Aorta (tissue), 5 donors: ENCODE measurements at places on chromosomes 3 and 15. TPM values are rescaled to one million over a fixed set of nuclear protein-coding genes. Genes with fewer than 3 reads are reported as not detected.

DNA sequence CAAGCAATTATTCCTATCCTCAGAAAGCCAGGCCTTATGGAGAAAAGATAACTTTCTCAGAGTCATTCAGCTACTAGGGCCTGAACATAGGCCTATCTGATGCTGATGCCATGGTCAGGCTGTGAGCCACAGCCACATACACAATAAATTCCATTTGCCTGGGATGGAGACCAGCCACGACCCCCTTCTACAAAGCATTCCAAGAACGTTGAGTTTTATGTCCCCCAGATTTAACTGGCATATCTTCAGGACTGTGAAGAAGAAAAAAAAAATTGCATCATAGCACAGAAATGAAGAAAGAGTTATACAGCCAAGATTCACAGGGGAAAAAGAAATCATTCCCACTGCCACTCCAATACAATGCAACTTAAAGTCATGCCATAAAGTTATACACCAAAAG lies 100.0 kb downstream of the THBS1 start:
- no peak for DNase-seq

GRCh38 chr15:35289024-35289617 lies 204.0 kb upstream of the NANOGP8 start:
- no peak for DNase-seq

DNA sequence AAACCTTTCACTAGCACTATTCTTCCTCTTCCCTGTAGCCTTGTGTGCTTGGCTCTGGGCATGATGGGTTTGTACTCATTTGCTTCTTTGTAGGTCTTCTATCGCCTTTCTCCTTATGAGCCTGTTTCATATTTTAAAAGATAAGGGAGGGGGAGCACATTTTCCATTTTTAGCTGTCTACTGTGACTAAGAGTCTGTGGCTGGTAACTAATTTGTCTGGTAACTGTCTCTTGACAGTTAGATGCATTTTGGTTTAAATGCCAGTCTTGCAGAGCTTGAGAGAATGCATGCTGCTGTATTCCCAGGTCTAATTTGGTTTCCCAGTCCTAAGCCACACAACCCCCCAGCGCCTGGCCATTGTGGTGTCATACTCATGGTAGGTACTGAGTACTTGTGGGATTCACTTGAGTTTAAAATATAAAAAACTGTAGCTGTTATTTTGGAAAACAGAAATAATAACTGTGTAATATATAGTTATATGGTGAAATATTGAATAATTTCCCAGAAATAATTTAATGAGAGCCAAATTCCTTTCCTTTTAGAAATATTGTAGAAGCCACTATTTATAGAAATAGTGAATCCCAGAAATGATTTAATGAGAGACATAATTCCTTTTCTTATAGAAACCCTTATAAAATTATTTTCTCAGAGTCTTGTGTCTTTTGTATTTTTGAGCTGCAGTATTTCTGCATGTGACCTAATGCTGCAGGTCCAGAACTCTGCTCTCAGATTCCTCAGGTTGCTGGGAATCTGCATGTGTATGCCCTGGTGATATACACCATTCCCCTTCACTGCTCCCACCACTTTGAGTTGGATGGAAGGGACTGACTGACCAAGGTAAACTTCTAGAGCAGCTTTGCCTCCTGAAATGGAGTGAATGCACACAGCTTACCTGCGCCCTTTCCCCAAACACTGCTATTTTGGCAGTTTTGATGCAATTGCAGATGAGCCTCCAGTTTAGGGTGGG lies 13.9 kb upstream of the GPR171 start:
- no peak for DNase-seq

DNA sequence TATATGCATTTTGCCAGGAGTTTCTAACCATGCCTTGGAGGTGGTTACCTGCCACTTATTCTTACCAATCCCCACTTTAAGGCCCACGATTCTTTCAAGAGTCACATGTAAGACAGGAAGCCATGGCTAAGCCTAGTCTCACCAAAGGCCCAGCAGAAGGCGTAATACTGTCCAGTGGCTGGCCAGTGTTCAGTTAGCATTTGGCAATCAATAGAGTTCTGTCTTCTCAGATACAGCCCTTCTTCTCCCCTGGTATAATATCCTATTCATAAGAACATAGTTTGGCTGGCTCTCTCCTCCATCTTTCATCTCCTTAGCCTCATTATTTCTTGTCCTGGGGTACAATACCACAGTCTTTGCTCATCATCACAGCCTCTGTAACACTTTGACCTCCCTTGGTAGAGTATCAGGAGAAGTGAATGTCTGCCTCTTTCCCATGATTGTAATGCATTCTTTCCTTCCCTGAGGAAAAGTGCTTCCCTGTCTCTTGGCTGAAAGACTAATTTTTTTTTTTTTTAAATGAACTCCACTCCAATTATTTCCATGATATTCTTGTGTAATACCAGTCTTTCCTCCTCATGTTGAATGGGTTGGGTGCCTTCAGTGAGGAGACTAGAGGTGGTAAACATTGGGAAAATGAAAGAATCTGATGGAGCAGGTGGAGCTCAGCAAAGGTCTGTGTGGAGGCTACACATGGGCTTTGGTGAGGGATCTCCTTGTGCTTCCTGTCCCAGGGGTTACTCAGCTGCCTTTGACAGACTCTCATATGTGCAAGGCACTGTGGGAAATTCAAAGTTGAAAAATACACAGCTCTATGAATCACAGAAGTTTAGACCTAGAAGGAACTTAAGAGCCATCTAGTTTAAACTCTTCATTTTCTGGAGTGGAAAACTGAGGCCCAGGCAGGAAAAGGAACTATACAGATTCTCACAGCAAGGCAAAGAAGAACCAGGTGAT lies 218.2 kb downstream of the P3H2 start:
- no peak for DNase-seq

DNA sequence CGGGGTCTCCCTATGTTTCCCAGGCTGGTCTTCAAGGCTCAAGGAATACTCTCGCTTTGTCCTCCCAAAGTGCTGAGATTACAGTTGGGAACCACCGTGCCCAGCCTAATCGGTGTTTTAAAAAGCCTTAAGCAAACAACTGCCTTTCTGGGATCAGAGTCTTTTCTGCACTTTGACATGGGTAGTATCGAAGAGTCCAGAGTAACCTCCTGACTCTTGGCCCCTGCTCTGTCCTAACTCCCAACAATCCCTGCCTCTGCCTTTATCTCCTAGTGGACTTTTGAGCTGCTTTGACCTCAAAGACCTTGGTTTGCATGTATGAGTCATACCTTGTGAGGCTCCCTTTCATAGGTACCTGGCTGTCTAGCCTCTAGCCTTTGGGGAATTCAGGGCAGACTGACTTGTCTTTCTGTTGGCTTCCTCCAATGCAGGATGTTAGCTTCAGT lies 21.0 kb upstream of the HACD2 start:
- DNase-seq: no peak

DNA sequence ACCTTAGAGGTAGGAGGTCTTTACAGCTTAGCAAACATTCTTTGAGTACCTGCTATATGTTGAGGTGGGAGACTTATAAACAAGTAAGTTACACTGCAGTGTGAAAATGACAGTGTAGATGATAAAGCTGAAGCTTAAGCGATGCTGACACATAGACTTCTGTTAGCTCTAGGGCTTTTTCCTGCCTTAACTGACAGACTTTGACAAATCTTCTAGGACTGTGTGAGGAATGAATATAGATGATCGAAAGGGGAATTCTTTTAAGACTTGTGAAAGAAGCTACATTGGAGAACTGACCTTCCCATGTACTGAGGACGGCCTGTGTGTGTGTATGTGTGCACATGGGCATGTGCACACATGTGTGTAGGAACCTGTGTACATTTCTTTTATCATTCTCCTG lies 22.7 kb downstream of the BOC start:
- no peak for DNase-seq

GRCh38 chr3:61628636-61629035 lies 67.3 kb downstream of the PTPRG start:
- no peak for DNase-seq

GRCh38 chr15:82945326-82945725 lies 7.2 kb downstream of the HOMER2 start:
- no peak for DNase-seq

GRCh38 chr15:41125063-41125669 lies 9.1 kb upstream of the INO80 start:
- DNase-seq: no peak

- DNase-seq: no peak
Measured at GRCh38 chr3:97882975-97883598, 61.3 kb downstream of the CRYBG3 start.

DNA sequence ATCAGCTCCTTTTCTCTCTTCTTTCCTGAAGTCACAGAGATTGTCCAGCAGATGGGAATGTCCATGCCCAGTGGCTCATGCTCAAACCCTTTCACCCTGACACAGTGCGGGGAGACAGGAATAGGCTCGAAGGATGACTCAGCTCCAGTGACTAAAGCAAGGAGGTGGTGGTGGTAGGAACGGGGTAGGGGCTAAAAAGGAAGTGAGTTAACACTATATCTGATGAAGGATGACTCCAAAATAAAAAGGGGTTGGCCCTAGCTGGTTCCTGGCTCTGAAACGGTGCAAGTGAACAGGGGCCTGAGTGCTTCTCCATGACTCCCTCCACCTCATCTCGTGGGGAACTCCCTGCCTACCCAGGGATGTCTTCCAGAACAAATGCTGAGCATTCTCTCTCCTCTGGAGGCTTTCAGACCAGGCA lies 167.4 kb upstream of the LPP start:
- peak; percentile 49 for DNase-seq

GRCh38 chr15:52227456-52227855 lies 36.3 kb upstream of the GNB5 start:
- DNase-seq: peak; percentile 76

- no peak for DNase-seq
Measured at GRCh38 chr15:92079047-92079446, 225.5 kb downstream of the SLCO3A1 start.

GRCh38 chr3:123593381-123593780 lies 8.5 kb upstream of the HACD2 start:
- no peak for DNase-seq

DNA sequence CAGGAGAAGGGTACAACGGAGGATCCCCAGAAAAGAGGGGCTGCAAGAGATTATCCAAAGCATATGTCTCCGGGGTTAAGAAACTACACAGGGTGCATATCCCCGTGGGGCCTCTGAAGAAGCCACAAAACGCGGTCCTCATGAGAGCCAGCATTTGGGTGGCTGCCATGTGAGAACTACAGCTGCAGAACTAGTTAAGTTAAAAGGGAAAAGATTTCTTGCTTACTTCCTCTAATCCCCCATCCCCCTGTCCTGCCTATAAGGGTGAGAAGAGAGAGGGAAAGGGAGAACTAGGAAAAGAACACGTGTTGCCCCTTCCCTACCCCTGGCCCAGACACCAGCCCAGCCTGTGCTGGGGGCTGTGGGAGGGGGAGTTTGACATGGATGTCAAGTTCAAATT lies 70.4 kb upstream of the PCSK6 start:
- no peak for DNase-seq

DNA sequence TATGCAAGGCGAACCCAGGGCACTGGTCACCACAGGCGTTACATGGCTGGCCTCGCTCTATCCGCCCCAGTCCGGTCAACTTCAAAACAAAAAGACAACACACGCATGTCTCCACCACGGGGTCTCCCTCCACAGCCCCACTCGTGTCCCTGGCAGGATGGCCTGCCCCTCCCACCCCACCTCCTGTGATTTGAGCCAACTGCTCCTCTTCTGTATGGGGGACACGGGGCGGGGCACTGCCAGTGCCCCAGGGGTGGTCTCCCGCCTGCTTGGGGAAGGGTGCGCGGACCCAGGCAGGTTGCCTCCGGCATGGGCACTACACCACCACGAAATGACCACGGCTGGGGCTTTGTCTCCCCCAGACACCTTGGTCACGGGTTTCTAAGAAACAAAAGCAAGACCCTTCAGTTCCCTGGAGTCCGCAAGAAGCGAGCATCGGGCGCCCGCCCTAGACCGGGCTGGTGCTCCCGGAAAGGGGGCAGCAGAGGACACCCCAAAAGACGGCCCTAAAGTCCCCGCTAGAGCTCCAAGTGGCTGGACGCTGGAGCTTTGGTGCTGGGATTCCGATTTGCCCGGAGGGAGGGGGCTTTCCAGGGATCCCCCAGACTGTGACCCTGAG lies 219.3 kb upstream of the PRICKLE2 start:
- no peak for DNase-seq

GRCh38 chr3:71702131-71703024 lies 22.8 kb downstream of the EIF4E3 start:
- DNase-seq: no peak

DNA sequence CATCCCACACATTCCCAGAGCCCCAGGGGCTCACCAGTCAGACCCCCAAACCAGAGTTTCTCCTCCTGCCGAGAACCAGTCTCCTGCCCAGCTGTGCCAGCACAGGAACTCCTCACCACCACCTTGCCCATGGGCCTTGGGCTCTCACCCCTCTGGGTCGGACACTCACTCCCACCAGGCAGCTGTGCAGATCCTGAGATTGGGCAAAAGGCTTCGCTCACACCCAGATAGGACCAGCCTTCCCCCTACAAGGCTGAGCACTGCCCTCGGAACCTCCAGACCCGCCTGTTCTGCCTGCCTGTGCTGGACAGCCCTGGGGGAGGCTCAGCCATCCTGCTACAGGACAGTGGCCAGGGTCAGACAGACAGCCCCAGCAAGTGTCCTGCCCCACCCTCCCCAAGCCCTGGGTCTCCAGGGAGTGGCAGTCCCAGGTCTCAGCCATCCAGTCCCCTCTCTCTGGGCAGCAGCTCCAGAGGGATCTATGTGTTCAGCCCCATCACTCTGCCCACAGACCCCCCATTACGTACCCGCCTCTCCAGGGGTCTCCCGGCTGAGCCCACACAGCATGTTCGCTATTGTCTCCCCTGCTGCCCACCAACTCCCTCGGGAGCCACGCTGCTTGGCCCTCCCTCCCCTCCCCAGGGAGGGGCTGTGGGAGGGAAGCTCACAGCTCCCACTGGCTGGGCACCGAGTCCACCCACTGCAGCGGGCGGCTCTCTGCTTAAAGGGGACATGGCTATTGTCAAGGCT lies at the start of gene GRIP2:
TSS of gene GRIP2 (minus strand) at position 601 of the 750 bp plus-strand sequence. CDS start at position 567, 34 bp downstream.
- DNase-seq: peak; percentile 49

GRCh38 chr15:64696481-64696880 lies 78.9 kb downstream of the RBPMS2 start:
- DNase-seq: no peak

- DNase-seq: no peak
Measured at GRCh38 chr3:67733269-67733950, 79.0 kb upstream of the SUCLG2 start.

DNA sequence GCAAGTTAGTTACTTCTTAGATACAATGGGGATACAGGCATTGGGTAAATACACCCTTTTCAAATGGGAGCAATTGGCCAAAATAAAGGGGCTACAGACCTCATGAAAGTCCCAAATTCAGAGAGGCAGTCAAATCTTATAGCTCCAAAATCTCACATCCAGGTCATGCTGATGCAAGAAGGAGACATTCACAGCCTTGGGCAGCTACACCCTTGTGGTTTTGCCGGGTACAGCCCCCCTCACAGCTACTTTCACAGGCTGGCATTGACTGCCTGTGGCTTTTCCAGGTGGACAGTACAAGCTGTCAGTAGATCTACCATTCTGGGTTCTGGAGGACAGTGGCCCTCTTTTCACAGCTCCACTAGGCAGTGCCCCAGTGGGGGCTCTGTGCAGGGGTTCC lies 17.5 kb upstream of the PLSCR1 start:
- no peak for DNase-seq

- no peak for DNase-seq
Measured at GRCh38 chr3:120344349-120344748, 4.8 kb downstream of the LRRC58 start.

The TIMP4 gene
- total RNA-seq: 8.3 TPM

The SENP8 gene
- 1.5 TPM for total RNA-seq

The FAM3D gene
- total RNA-seq: not detected

The ANKRD63 gene
- total RNA-seq: not detected

The CCR3 gene
- total RNA-seq: 0.29 TPM

The DUOX1 gene
- total RNA-seq: 4.5 TPM

The TMEM212 gene
- total RNA-seq: not detected

The UNC13C gene
- total RNA-seq: 2.1 TPM

The PRRT3 gene
- total RNA-seq: 1.7 TPM

The FBN1 gene
- total RNA-seq: 167 TPM

The LDHAL6B gene
- total RNA-seq: not detected

The PIGBOS1 gene
- total RNA-seq: 14.5 TPM

The GAP43 gene
- 1.1 TPM for total RNA-seq
